ENCODE measurements at places on chromosomes 5 and 9. TPM values are rescaled to one million over a fixed set of nuclear protein-coding genes. Genes with fewer than 3 reads are reported as not detected.

- no peak for DNase-seq
These were observed 90.3 kb downstream of the ANKRD55 start for GRCh38 chr5:56142614-56143372.

DNA sequence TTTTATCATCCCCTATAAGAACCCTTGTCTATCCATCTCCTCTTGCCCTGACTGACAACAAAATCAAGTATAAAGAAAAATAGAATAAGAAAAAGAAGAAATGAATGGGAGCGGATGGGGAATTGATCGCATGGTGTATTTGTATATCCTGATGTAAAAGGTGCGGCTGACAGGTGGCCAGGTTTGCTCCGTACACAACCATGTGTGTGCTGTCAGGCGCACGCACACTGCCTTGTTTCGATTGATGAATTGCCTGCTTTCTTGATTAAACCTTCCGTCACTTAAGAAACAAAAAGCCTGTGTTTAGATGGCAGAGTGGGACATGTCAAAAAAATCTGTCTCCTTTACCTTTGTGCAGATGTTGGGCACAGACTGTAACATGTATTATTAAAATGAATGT lies 102.6 kb downstream of the MVB12B start:
- DNase-seq: no peak

The CARD6 gene
- 3.1 TPM for total RNA-seq

DNA sequence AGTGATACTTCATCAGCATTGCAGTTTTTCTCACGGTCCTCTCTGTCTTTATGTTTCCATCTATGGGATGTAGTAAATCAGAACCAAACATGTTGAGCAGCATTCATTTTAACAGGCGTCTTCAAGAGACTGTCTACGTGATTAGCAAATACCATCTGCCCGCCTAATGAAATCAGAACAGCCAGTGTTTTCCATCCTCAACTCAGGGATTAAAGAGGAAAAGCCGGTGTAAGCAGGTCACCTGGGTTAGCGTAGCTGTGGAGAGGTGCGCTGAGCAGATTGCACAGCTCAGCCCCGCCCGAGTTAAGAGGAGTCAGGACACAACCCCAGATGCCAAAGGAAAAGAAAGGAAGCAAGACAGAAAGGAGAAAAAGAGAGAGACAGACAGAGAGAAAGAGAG lies 54.3 kb upstream of the ANKRD33B start:
- DNase-seq: no peak

DNA sequence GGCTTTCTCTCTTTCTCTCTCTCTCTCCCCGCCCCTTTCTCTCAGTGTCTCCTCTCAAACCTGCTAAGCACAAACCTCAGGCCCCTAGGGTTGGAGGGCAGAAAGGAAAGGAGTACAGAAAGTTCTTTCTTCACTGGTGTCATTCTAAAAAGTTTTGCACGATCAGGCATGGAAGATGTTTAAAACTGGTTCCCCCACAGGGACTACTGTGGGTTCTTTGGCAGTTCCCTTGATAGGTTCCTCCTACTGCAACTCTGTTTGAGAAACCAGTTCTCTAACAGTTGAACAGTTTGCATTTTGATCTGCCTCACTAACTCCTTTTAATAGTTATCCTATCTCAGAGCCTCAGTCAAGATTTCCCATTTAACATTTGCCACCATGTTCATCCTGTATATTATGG lies 82.9 kb downstream of the CDO1 start:
- DNase-seq: no peak

DNA sequence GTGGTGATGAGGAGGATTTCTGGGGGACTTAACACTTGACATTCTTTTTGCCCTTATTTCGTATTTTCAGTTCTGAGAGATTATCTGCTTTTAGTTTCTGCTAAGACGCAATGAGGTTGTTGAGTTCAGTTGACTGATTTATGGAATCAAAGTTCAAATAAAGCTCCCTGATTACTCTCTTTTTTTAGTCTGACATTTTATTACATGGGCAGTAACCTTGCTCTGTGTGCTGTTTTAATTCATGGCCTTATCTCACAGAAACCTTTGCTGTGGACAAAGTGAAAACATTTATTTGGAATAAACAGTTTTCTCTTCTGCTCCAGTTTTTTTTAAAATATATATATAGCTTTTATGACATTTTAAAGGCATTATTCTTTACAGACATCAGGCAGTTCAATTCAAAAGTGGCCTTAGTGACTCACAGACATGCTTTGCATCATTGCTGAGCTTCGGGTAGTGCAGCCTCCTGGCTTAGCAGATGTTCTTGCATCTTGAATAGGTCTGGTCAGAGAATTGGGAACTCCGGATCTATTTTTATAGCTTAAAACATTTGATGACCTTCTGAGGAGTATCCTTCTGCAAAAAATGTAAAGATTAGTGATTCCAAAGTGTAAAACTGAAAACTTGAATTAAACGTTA lies 162.9 kb downstream of the FAM170A start:
- DNase-seq: no peak

DNA sequence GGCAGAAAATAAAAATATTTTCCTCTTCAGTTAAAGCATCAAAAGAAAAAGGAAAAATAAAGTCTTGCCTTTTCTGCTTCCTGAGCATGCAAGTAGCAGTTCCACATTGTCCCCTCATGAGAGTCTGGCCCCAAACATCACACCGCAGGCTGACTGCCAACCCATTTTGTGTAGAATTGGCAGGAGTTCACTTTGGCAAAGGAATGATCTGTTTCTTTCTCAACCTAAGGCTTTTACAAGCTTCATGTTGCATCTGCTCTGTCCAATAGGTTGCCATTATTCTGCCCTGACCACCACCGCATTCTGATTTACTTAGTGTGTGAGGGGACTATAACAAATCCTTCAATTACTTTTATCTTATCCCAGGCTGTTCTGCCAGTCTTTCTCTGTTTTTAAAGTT lies 249.5 kb downstream of the ISL1 start:
- peak; percentile 48 for DNase-seq

GRCh38 chr5:153222936-153223335 lies 267.5 kb upstream of the GRIA1 start:
- DNase-seq: no peak

The GALNT12 gene
- 6.2 TPM for total RNA-seq

The HSD17B4 gene
- 133 TPM for total RNA-seq

DNA sequence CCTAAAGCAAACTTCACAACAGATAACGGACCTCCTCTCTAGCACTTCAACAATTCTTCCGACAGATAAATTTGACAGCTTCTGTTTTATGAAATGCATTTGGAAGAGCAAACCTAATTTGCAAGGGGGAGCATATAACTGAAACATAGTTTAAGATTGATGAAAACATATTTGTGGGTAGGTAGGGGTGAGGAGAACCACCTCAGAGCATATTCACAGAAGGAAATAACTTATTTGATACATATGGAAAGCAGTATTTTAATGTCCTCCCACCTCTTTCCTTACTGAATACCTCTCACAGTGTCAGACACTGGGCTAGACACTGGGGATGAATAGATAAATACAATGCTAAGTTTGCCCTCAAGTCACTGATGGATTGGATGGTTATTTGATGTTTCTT lies 384.8 kb downstream of the MAT2B start:
- DNase-seq: no peak

GRCh38 chr9:15286161-15286821 lies 20.7 kb downstream of the TTC39B start:
- DNase-seq: no peak

- no peak for DNase-seq
These were observed 22.5 kb downstream of the TRPM6 start for GRCh38 chr9:74865177-74865576.

- DNase-seq: no peak
These were observed 3.1 kb upstream of the NACC2 start for GRCh38 chr9:136098210-136098609.

DNA sequence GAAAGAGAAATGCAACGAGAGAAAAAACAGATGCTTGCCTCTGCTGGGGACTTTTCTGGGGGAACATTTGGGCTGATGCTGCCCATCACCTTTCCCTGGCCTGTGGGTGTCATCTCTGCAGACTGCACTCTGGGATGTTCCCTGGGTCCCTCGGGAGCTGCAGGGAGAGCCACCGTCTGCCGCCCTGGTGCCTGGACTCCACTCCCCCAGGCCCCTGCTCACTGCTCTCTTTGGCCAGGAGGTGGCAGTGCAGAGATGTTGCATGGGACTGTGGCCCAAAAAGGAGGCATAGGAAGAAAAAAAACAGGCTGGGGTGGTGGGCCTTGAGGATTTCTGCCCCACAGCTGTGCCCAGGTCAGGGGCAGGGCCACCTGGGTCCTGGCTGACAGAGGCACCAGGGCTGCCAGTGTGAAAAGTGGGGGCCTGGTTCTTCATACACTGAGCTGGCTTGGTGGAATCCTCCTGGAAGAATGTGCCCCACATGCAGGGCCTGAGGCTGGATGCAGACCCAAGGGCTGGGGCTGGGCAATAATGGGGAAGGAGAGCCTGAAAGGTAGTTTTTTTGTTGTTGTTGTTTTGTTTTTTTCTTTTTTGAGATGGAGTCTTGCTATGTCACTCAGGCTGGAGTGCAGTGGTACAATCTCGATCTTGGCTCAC lies 353.6 kb downstream of the SLIT3 start:
- DNase-seq: peak; percentile 58

DNA sequence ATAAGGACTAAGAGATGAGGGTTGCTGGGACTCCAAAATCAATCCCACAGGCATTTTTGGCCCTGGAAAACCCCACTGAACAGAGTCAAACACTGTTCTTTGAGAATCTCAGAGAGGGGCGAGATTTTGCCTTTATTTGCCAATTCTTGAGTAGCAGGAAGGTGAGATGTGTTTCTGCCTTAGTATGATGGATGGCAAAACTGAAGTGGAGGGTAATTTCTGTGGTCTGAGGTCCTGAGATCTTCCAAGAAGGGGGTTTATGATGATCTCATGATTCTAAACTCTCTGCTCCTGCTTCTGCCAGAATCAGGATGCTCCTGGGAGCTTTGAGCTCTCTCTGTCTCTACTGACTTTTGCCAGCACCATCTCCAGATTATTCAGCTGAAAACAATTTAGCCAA lies 174.8 kb upstream of the CLINT1 start:
- DNase-seq: no peak

GRCh38 chr5:140106101-140106500 lies 7.8 kb upstream of the PURA start:
- no peak for DNase-seq

GRCh38 chr5:140005145-140005591 lies 37.9 kb downstream of the NRG2 start:
- no peak for DNase-seq

- no peak for DNase-seq
These were observed 1047.6 kb upstream of the ACO1 start for GRCh38 chr9:31336841-31337240.

The CDO1 gene
- 16.8 TPM for total RNA-seq

GRCh38 chr5:116810951-116811350 lies 236.3 kb upstream of the SEMA6A start:
- DNase-seq: no peak

The PPIC gene
- total RNA-seq: 42.9 TPM

The PMPCA gene
- total RNA-seq: 57.1 TPM

The TRPM6 gene
- 0.72 TPM for total RNA-seq

DNA sequence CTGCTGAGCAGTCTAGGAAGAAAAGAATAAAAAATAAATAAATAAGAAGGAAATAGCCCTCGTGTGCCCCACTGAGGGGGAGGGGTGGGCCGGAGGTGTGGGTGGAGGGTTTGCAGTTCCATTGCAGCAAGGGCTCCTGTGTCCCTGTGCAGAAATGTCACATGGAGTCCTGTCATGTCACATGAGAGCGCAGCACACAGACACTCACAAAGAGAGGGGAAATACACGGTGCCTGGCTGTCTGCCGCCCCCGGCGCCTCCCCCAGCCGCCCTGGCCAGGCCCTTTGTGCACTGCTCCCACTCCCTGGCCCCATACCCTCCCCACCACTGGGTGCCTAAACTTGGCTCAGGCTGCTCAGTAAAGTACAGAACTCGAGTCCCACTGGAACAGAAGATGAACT lies 55.6 kb upstream of the SPTLC1 start:
- DNase-seq: no peak

GRCh38 chr5:152124409-152125041 lies 199.9 kb upstream of the GLRA1 start:
- DNase-seq: no peak

GRCh38 chr5:175444060-175444904 lies at the start of gene DRD1:
DRD1 (minus strand) TSS chr5:175444182; CDS start chr5:175443099, 1,083 bp downstream.
- DNase-seq: peak; percentile 54

The NMUR2 gene
- not detected for total RNA-seq

GRCh38 chr9:21709464-21710058 lies 92.9 kb upstream of the MTAP start:
- DNase-seq: peak; percentile 40

Data from tongue (tissue), 3 donors.